HT1080 (cell line): ENCODE measurements at places on chromosomes 2 and 18.
A peak's percentile ranks its signal among the peaks of the same experiment; 100 is the strongest.

DNA sequence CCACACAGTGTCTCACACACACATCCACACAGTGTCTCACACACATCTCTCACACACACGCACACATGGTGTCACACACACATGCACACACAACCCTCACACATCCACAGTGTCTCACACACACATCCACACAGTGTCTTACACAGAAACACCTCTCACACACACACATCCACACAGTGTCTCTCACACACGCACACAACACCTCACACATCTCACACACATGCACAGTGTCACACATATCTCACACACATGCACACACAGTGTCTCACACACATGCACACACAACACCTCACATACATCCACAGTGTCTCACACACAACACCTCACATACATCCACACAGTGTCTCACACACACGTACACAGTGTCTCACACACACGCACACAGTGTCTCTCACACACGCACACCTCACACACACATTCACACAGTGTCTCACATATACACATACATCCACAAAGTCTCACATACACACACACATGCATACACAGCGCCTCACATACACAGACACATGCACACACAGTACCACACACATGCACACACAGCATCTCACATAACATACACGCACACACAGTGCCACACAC, 473.9 kb upstream of the HS6ST1 start:
- no peak for DNase-seq

- DNase-seq, result peak; percentile 78
These were observed 60.0 kb downstream of the GCA start for GRCh38 chr2:162403884-162404283.

- DNase-seq, result no peak
These were observed 29.7 kb downstream of the NAB1 start for GRCh38 chr2:190678444-190679162.

DNA sequence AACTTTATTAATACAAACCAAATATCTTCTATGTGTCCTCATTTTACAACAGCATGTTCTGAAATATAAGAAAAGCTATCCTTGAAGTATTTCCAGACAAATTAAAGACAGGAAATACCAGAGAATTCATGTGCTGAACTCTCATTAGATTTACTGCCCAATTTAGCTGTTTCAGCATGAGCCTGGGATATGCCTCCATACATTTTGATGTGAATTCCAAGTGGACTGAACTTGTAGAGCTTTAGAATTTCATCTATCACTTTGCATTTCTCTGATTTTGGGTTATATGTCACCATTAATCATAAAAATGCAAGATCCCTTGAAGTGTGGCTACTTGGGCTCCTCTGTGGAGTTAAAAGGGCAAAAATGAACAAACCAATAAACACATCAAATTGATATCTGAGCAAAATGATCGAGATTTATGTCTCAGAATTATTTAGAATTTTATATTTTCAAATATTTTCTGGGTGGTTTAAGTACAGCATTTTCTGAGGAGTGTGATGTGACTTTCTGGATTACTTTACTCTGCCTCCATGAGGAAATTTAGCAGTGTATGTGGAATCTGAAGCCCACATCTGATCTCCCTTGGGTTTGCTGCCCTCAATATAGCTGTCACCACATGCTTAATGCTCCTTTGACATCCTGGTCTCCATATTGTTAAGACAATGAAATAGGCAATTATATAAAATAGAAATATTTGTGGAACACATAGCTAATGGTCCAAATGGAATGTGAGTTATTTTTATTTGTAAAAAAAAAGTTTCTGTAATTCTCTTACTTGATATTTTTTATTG, 206.6 kb upstream of the RBMS1 start:
- no peak for DNase-seq

- DNase-seq, result no peak
These were observed 70.9 kb downstream of the DDX1 start for GRCh38 chr2:15662579-15662978.

DNA sequence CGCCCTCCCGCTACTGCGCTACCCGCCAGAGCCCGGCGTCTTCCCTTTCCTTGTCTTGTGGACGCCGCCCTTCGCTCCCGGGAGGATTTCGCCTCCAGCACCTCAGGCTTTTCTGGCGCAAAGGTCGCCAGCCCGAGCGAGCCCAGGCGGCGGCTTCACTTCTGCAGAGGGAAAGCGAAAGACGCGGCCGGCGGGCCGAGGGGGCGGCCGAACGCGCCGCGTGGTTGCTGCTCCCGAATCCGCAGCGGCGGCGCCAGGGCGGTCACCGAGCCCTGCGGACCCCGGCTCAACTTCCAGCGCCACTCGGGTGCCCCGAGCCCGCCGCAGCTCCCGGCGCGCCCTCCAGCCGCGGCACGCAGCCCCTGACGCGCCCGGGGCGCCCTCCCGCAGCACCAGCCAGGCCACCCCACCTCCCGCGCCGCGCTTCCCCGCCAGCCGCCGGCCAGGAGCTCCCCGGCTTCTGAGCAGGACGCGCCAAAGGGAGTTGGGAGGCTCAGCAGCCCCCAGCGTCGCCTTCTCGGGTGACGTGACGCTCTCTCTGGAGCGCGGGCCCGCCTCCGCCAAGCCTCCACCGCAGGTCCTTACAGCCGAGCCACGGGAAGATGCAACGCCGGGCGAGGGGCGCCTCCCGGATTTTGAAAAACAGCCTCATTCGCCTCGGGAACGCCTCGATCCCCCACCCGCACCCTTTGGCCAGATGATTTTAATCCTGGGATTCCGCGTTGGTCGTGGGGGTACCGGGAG, 84.9 kb upstream of the EPB41L3 start:
- peak; percentile 13 for DNase-seq

- no peak for DNase-seq
These were observed 71.1 kb upstream of the HK2 start for GRCh38 chr2:74762789-74763188.
